Tibial nerve (tissue), 4 donors: ENCODE measurements at places on chromosomes 5 and 9.

- DNase-seq, result no peak
These were observed 1.2 kb upstream of the PURA start for GRCh38 chr5:140112685-140113179.

GRCh38 chr9:92949266-92949982 is 2.1 kb downstream of the FGD3 start:
- DNase-seq, result no peak

DNA sequence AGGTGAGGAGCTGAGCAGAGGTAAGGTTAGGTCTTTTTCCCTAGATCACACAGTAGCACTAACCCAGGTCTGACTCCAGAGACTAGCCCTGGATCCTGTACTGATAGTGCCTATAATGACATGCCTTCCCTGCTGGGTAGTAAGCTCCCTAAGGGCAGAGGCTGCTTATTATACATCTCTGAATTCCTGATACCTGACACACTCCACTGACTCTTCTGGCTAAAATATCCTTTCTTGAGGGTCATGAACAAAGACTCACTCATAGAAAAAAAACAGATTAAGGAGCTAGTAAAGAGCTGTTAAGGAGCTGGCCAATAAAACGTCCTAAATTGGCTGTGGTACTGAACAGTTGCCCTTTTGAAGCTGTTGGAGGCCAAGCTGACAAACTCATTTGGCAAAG is 149.0 kb upstream of the ITGA1 start:
- no peak for DNase-seq

DNA sequence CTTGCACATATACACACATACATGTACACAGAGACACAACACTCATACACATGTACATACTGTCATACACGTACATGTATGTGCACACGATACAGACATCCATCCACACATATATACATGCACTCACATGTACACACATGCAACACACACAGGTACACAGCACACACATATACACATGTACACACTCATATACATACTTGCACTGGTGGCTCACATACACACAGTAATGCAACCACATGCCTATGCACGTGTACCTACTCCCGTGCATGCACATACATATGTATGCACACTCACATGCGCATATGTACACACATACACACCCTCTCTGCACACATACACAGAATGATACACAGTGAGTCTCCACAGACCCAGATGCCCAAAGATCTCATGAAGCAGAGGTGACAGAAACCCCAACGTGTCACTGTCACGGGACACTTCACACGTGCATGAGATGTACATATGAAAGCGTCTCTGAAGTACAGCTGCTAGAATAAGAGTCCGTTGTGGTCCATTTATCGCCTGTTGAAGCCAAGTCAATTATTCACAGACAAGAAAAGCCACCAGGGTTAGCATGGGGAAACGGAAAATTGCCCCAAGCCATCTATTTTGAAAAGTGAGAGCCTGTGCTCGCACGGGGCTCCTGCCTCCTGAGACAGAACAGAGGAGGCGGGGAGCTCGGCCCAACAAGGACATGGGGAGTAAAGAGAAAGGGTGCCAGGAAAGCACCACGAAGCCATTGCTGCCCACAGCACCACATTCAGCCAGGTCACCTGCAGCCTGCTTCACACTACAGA is 24.9 kb downstream of the LPCAT1 start:
- DNase-seq, result no peak

- no peak for DNase-seq
These were observed 422.3 kb downstream of the SPATA31D1 start for GRCh38 chr9:82410866-82411265.
